ENCODE measurements at places on chromosomes 7 and 10.

DNA sequence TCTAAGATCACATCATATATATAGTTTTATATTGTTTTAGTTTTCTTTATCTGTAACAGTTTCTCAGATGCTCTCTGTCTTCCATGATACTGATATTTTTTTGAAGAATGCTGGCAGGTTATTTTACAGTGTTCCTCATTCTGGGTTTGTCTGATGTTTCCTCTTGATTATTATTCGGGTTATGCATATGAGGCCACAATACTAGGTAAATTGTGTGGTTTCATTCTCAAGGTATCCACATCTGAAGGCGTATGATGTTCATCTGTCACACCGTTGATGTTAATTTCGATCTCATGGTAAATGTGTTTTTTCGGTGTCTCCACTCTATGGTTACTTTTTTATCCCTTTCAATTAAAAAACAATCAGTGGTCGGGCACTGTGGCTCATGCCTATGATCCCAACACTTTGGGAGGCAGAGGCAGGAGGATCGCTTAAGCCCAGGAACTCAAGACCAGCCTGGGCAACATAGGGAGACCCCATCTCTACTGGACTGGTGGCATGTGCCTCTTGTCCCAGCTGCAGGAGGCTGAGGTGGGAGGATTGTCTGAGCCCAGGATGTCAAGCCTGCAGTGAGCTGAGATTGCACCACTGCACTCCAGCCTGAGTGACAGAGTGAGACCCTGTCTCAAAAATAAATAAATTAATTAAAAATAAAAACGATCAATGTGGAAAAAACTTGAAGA, 108.9 kb downstream of the TPST1 start:
- no peak for DNase-seq

GRCh38 chr7:121081327-121081936, 92.9 kb downstream of the CPED1 start:
- DNase-seq, result peak; percentile 67

GRCh38 chr7:98613601-98614425, 3.3 kb upstream of the NPTX2 start:
- no peak for DNase-seq

GRCh38 chr7:12927635-12928434, 240.4 kb downstream of the ARL4A start:
- DNase-seq, result no peak

- no peak for DNase-seq
These were observed 247.7 kb upstream of the PPP2R2D start for GRCh38 chr10:131653140-131653539.

DNA sequence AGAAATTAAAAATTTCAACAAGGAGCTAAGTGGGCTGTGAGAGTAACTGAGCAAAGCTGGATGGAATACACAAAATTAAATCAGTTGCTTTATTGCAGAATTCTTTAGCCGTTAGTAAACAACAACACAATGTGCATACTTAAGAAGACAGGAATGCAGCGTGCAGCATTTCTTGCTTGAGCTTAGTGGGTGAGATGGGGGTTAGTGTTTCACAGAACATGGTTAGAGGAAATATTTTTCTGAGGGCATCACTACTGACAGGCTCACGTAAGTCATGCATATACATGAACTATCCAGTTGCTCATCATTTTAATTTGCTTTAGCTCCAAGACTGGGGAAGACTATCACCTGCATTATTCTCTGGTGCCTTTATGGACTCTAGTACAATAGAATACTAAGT, 80.8 kb downstream of the CD36 start:
- no peak for DNase-seq

All from fibroblast of the conjunctiva (primary cell).